ENCODE measurements at places on chromosomes 12 and 14.

DNA sequence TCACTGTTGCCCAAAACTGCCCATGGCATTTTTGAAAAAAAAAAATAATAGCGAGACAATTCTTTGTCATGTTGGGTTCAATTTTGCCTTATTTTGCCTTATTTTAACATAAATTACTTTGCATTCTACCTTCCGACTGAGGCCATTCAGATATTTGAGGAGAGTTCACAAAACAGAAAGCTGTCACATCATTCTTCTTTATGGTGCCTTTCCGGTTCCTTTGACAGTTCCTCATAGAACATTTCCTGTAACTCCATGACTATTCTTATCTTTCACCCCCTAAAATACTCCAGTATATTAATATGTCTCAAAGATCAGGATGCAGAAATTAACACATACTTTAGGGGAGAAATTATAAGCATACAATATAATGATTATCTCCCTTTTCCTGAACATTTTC is 476.7 kb downstream of the NOVA1 start:
- DNase-seq, result no peak

DNA sequence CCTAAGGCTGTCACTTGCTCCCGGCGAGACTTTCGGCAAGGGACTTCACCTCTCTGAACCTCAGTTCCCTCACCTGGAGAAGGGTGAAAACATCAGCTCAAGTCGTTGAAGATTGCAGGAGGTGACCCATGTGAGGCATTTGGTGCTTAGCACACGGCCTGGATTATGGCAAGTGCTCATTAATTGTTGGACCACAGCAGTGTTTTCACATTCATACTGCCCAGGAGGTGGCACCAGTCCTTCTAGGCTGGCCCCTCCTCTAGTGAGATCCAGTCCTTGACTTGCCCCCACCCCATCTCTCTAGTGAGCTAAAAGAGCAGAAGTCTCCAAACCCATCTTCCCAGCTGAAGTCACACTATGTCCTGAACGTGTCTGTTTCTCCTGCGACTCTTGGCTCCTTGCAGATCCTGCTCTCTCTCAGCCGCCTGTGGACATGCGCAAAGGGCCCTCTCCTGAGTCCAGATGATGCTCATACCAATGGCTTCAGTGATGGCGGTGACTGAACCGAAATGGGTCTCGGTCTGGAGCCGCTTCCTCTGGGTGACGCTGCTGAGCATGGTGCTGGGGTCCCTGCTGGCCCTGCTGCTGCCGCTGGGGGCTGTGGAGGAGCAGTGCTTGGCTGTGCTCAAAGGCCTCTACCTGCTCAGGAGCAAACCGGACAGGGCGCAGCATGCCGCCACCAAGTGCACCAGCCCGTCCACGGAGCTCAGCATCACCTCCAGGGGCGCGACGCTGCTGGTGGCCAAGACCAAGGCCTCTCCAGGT is 1.6 kb downstream of the FICD start:
- no peak for DNase-seq

GRCh38 chr12:20342111-20342510 is 26.2 kb upstream of the PDE3A start:
- DNase-seq, result no peak

- no peak for DNase-seq
Measured at GRCh38 chr12:57244312-57244696, 6.7 kb downstream of the STAC3 start.

DNA sequence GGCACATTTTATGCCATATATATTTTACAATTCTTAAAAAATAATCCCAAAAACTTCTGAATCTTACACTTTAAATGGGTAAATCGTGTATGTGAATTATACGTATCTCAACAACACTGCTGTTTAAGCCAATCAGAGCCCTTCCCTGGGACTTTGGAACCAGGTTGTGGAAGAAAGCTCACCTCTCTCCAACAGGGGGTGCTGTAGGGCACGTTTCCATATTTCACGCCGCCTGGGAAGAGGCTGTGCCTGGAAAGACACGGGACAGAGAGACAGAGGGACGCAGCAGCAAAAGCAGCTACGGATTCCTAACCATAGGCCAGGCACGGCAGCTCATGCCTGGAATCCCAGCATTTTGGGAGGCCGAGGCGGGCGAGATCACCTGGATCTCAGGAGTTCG is 29.4 kb upstream of the FBRSL1 start:
- no peak for DNase-seq

GRCh38 chr14:29321646-29322045 is 555.1 kb downstream of the FOXG1 start:
- DNase-seq, result no peak

- DNase-seq, result no peak
Measured at GRCh38 chr12:8701046-8701660, 3.4 kb downstream of the RIMKLB start.

DNA sequence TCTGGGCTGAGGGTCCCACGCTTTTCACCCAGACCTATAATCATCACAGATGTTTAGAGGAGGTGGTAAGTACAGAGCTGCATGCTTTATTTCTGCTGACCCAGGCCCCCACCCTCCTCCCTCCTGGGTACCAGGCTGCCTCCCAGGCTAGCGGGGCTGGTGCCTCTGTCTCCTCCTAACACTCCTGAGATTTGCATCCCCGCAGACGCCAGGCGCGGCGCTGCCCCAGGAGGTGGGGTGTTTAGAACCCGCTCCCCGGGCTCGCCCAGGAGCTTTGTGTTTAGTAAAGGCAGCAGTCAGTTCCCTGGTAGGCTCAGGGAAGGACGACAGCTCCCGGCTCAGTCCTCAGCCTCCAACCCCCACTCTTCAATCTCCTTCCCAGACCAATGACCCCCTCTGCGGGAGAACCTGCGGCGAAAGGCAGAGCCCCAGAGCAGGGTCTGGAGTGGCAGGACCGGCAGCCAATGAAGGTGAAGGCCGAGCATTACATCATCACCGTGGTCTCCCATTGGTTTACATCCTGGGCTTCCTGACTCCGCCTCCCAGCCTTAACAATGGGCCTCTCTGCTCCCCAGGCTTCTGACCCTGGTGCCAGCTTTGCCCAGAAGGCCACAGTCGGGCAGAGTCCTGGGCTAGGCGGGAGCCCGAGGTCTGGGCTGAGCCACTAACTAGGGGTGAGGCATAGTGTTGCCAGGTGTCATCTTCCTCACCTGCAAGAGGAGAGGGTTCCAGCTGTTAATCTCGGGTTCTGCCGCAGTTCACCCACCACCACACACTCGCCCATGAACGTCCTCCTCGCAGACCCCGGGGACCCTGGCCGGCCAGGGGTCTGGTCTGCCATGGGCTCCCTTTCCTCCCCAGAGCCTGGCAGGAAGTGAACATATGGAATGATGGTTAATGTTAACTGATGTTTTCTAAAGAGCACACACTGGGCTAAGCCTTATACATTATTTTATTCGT is 57.5 kb downstream of the CALM1 start:
- DNase-seq, result peak; percentile 79

- DNase-seq, result no peak
Measured at GRCh38 chr12:15171012-15171655, 50.1 kb downstream of the RERG start.
